ENCODE measurements at places on chromosomes 12 and 14. TPM values are rescaled to one million over a fixed set of nuclear protein-coding genes. Genes with fewer than 3 reads are reported as not detected.
A peak's percentile ranks its signal among the peaks of the same experiment; 100 is the strongest.

HOXC6 gene
- 3.3 TPM for total RNA-seq

- no peak for DNase-seq
- H3K36me3 ChIP-seq: no peaks in the 10 kb centered on the region
- H3K4me1 ChIP-seq: no peaks in the 10 kb centered on the region
- H3K27me3 ChIP-seq: no peaks in the 10 kb centered on the region
- no peak overlapping the region for H3K4me3 ChIP-seq
Measured at GRCh38 chr14:68986926-68987652, 8.0 kb upstream of the ACTN1 start.

- no peaks in the 10 kb centered on the region for H3K36me3 ChIP-seq
- H3K4me1 ChIP-seq: no peaks in the 10 kb centered on the region
- H3K4me3 ChIP-seq: no peak overlapping the region
- DNase-seq: no peak
- H3K27ac ChIP-seq: no peak overlapping the region
Measured at GRCh38 chr12:9673404-9674225, 4.1 kb downstream of the CLEC2D start.

KLRB1 gene
- total RNA-seq: 1.0 TPM

GRCh38 chr12:109463756-109464155 lies 13.3 kb downstream of the KCTD10 start:
- H3K36me3 ChIP-seq: peaks cover 35% of the 10 kb centered on the region
- peaks cover 76% of the 10 kb centered on the region for H3K4me1 ChIP-seq
- no peak overlapping the region for H3K4me3 ChIP-seq
- peak overlapping the region; percentile 84 for H3K27ac ChIP-seq
- DNase-seq: no peak

DNA sequence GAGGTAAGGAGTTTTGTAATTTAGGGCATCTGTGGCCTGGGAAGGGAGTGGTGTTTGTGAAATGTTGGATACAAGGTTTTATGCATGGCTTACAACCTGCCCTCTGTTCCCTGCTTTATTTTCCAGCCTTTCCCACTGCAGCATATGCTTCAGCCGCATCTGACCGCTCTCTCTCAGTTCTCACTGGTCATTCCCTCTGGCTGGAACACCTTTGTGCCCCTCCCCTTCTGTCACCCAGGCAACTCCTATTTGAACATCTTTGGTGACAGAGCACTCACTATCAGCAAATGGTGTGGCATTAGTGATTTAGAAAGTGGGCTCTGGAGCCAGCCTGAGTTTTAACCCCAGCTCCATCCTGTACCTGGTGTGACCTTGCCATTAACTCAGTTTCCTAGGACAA lies 47.5 kb upstream of the SMCO2 start:
- H3K27me3 ChIP-seq: no peaks in the 10 kb centered on the region
- no peak overlapping the region for H3K4me3 ChIP-seq
- no peaks in the 10 kb centered on the region for H3K4me1 ChIP-seq

GRCh38 chr12:14577344-14577743 lies 9.7 kb upstream of the PLBD1 start:
- DNase-seq: no peak
- no peak overlapping the region for H3K27ac ChIP-seq
- no peak overlapping the region for H3K4me3 ChIP-seq
- H3K4me1 ChIP-seq: no peaks in the 10 kb centered on the region

RIMBP2 gene
- not detected for total RNA-seq

RFX4 gene
- total RNA-seq: not detected

- no peaks in the 10 kb centered on the region for H3K36me3 ChIP-seq
- peak; percentile 99 for DNase-seq
Measured at GRCh38 chr12:116406529-116406928, 129.0 kb upstream of the MED13L start.

- H3K27me3 ChIP-seq: peaks cover 7% of the 10 kb centered on the region
- H3K4me3 ChIP-seq: peak within 1 kb of the TSS; percentile 63
- no peak for DNase-seq
- H3K27ac ChIP-seq: no peak within 1 kb of the TSS
- H3K36me3 ChIP-seq: no peaks in the 10 kb centered on the region
- peaks cover 7% of the 10 kb centered on the region for H3K4me1 ChIP-seq
Measured at GRCh38 chr14:60485598-60486251, at the start of gene C14orf39. Gene C14orf39, minus strand, starts transcription at chr14:60486063. Its CDS starts 985 bp downstream, at chr14:60485078.

GRCh38 chr12:28096649-28097048 lies 93.6 kb upstream of the CCDC91 start:
- H3K4me1 ChIP-seq: no peaks in the 10 kb centered on the region
- H3K27me3 ChIP-seq: no peaks in the 10 kb centered on the region
- no peak overlapping the region for H3K4me3 ChIP-seq
- no peak for DNase-seq
- H3K36me3 ChIP-seq: no peaks in the 10 kb centered on the region
- no peak overlapping the region for H3K27ac ChIP-seq

GRCh38 chr12:219891-220352 lies 6.0 kb upstream of the SLC6A12 start:
- no peak overlapping the region for H3K4me3 ChIP-seq
- DNase-seq: no peak
- no peaks in the 10 kb centered on the region for H3K36me3 ChIP-seq

DNA sequence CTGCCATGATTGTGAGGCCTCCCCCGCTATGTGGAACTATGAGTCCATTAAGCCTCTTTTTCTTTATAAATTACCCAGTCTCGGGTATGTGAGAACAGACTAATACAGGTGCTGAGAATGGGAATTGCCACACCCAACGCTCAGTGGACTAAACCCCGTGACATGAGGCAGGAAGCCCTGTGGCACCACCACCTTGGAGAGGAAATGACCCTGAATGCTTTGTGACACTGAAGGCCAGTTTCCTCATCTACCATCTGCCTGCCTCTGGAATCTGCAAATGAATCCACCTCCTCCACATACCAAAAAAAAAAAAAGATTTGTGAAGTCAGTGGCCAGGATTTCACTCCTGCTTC lies 41.6 kb downstream of the NT5DC3 start:
- H3K36me3 ChIP-seq: no peaks in the 10 kb centered on the region
- peaks cover 34% of the 10 kb centered on the region for H3K4me1 ChIP-seq
- no peak overlapping the region for H3K4me3 ChIP-seq
- no peaks in the 10 kb centered on the region for H3K27me3 ChIP-seq
- DNase-seq: peak; percentile 79

OTOGL gene
- 0.03 TPM for total RNA-seq

All from gastrocnemius medialis (tissue), 4 donors.